Pons (tissue), 1 donor: ENCODE measurements at places on chromosomes 5 and 9.

- DNase-seq, result no peak
These were observed 24.6 kb upstream of the BNIP1 start for GRCh38 chr5:173119719-173120118.

- no peak for DNase-seq
These were observed 86.1 kb downstream of the ARL15 start for GRCh38 chr5:54224103-54224826.

DNA sequence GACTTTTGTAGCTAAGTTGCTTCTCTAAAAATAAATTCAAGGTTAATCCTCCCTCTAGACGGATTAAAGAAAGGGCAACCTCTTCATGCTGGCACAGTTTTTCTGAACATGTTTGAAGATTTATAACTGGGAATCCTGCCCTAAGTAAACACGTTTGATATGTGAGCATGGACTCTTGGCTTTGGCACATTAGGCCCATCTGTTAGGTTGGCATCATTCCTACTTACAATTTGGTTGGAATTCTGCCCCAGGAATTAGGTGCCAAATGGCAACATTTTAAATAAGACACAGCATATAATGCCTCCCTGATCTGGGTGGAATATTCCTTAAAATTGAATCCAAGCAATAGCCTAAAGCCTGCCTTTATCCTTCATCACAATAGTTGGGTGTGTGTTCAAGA is 372.3 kb upstream of the CDH18 start:
- peak; percentile 14 for DNase-seq

DNA sequence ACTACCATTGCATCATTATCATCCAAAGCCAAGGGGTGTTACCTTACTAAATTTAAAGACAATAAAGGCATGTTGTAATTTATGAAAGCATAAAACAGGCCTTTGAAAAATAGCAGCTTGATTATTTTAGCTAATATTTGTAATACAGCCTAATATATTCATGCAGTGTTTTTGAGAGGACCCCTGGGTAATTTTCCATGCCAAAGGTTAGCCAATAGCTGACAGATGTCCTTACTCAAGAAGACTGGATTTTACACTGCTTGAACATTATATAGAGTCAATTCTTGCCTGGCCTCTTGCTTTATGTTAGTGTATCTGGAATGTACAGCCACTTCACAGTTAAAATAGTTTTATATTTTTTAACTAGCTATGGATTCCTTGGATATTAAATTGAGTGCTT is 337.8 kb upstream of the PAPPA start:
- no peak for DNase-seq

DNA sequence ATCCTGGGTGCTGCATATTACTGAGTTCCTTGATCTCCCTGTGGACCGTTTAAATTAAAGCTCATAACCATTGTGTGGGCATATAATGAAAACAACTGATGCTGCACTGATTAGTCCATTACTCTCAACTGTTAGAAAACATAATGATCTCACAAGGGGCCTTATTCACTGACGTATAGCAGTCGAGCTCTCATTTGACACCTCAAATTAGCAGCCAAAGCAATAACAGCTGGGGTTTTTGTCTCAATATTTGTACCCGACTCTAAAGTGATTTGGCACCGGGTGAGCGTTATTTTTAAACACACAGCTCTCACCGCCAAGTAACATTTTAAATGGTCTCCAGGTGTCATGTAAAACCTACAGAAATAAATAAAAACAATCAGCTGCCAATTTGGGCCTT is 252.2 kb upstream of the PANK3 start:
- no peak for DNase-seq

- no peak for DNase-seq
These were observed 39.3 kb downstream of the BTNL8 start for GRCh38 chr5:180938294-180938693.

DNA sequence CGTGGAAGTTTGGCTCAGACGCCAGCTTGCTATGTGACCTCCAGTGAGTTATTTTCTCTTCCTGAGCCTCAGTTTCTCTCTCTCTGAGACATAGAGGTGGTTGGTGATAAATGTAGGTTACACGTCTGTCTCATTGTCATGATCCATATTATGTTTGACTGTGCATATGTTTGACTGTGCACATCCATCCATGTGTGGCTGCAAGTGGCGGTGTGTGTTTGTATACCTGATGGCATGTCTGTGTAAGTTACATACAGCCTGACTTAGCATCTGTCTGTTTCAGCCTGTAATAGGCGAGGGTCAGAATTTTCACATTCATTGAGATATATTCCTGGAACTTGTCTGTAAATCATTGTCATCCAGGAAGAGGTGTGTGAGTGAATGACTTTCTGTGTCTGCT is 3.3 kb downstream of the SPARC start:
- no peak for DNase-seq

DNA sequence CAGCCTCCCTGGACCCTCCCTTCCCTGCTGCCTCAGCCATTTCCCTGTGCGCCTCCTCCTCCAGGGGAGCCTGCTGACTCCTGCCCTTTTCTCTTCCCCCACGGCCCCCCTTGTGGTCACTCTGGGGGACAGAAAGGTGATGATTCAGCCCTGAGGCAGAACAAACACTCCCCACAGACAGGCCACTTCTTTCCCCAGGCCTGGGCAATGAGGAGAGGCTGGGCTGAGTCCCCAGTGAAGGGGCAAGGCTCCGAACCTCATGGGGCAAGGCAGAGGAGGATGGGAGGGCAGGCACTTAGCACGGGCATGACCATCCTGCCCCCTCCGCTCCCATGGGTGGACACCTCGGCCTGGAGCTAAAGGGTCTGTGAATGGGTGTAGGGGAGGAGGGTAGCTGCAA is 21.0 kb downstream of the CSF1R start:
- peak; percentile 52 for DNase-seq

- DNase-seq, result no peak
These were observed 104.7 kb upstream of the IRX4 start for GRCh38 chr5:1987471-1987870.

GRCh38 chr5:78777901-78778300 is 129.3 kb upstream of the LHFPL2 start:
- no peak for DNase-seq

DNA sequence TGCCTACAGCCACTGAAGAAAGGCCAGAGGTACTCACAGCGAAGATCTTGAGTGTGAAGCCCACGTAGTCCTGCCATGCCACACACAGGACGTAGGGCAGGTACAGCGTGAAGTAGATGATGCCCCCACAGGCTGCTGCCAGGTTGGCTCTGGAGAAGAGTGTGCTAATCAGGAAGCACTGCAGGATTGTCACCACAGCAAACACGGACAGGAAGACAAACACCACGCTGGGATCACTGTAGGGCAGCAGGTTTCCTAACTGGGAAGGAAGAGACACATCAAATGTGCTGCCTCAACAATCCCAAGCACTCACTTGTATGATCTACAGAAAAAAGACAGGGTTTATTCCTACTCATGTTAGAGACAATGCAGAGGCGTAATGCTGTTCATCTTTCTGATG is 63.0 kb downstream of the NIPSNAP3B start:
- no peak for DNase-seq

- no peak for DNase-seq
These were observed 173.5 kb downstream of the C5orf15 start for GRCh38 chr5:133794771-133795415.

GRCh38 chr9:135463140-135463539 is 16.4 kb upstream of the PPP1R26 start:
- DNase-seq, result no peak

GRCh38 chr5:122877518-122877917 is 32.1 kb downstream of the SNX24 start:
- peak; percentile 59 for DNase-seq

- no peak for DNase-seq
These were observed 17.2 kb downstream of the MAPK9 start for GRCh38 chr5:180274695-180275094.
